ENCODE measurements at places on chromosomes 4 and X.

DNA sequence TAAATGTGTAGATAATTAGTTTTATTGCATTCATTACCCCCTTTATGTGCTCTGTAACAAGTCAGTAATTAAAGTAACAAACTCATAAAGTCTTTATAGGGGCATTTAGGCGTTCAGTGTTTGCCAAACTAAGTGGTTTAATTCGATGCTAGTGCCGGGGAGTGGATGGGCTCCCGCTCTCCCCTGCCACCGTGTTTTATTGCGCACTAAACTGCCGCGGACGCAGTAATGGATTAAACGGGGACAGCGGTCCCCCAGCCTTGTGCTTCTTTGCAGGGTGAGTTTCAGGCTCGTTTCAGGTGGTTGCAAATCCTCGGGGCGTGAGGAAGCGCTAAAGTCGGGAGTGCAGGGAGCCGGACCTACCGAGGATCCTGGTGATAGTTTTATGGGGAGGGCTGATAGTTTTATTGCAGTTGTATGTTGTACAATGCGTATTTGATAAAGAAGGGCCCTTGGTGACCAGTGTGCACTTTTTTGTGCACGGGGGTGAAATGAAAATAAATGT is 1.6 kb upstream of the PHOX2B start:
- no peak for DNase-seq

DNA sequence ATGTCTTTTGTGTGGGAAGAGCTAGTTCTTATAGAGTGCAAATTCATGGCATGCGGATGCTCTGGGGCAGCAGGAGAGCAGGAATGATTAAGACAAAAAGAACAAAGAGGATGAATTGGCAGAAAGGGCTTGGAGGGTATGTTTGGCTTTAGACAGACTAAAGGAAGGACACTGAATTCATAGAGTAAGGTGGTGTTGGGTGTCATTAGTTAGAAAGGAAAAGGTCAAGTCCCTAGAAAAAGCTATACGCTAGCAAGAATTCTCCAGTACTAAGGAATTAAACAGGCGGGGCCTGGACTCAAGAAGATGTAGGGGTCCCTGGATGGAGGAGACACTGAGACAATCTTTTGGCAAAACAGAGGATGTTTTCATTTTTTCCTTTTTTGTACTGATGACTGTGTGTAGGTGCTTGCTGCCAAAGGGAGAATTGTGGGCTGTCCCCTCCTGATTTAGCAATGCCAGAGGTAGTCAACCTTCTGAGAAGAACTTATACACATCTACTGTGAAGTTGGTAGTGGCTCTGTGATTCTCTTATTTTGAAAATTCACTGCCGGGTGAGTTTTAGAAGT is 391.0 kb downstream of the SPRY1 start:
- DNase-seq: no peak

DNA sequence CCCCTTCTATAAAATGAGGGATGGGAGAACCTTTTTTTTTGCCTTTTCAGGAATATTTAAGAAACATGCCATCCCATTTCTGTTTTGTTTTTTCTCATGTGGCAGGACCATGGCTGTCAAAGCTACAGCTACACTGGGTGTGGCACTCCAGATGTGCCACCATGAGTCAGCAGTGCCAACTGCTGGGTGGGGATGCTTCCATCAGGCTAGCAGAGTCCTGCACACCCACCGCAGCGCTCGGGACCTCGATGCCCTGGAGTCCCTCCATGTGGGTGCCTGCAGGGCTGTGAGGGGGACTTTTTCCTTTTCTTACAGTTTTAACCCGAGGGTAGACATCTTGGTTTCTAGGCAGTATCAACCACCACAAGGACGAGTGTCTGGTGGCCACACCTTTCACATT is 352.6 kb downstream of the NR3C2 start:
- no peak for DNase-seq

- DNase-seq: no peak
Observed at GRCh38 chr4:147971116-147971515, 239.2 kb downstream of the ARHGAP10 start.

GRCh38 chrX:24245202-24245601 is 68.7 kb downstream of the SUPT20HL2 start:
- DNase-seq: no peak

GRCh38 chr4:28562913-28563312 is 1702.3 kb downstream of the STIM2 start:
- DNase-seq: no peak

GRCh38 chr4:153571006-153571545 is 104.9 kb downstream of the TMEM131L start:
- DNase-seq: no peak

DNA sequence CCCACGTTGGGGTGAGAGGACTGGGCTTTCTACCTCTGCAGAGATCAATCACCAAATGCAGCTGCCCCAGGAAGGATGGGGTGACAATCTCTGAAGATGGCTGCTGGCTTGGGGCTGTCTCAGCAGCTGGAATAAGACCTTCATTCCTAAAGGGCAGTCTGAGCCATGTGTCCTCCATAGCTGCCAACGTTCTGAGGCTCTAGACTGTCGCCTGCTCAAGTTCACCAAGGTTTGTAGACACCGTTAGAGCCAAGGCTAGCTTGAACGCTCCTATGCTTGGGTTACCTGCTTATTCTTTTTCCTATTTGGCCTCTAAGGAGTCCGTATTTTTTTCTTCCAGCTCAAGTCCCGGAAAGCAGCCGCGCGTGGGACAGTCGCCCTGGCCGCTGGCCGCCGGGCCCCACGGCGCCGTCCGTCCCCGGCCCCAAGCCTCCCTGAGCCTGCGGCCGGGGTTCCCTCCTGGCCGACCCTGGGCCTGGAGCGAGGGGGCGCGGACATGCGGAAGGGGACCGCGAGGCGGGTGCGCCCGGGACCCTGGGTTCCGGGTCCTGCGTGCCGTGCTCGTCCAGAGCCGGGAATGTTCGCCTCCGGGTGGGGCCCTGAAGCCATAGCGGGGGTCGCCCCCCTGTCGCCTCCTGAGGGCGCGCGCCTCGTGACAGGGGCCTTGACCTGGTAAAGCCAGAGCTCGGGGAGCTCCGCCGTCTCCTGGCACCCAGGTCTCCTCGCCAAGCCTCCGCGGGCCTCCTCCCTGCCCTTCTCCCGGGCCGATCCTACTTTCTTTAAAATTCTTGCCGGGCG is 23.3 kb downstream of the MRFAP1 start:
- DNase-seq: no peak

DNA sequence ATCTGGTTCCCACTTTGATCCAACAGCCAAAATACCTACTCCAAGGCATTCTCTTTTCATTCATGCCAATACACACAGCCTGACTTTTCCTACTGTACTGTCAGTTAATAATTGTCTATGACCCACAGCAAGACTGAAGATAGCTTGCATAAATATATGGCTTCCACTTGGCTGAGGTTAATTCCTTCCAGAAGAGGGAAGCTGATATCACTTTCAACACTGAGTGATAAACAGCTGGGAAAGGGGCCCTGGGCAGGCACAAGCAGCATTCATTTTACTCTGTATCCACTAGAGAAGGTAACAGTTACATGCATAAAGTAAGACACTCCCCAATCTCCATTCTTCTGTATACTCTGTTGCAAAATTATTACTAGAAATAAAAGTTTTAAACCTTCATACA is 200.2 kb upstream of the UGT8 start:
- no peak for DNase-seq

- no peak for DNase-seq
Observed at GRCh38 chrX:51742586-51742985, 656 bp upstream of the GSPT2 start.

DNA sequence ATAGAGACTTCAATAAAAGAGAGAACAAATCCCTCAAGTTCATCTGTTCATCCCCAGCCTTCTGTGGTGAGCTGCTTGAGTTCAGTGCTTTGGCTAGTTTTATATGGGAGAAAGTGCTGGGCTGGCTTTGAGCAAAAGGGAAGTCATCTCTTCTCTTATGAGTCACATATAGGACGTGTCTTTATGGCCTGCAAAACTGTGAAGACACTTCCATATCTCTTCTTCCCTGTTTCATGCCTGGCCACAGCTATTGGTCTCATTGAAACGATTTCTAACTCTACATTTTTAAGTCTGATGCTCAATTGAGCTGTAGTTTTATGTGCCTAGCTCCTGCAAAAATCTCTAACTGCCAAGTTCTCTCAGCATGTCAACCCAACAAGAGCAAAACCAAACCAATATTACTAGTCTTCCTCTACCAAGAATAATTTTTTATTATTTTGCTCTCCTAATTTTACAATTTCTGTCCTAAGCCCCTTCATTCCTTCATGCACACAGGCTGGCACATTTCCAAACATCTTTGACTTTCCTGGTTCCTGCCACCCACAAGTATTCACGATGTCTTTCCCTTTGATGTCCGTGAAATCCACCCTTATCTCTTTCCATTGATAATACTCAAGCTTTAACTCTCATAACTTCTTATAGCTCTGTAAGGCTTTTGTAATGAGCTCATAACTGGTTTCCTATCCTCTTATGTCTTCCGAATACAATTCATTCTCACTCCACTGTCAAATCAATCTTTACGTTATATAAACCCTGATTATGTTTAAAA is 165.3 kb downstream of the BTC start:
- DNase-seq: no peak

- no peak for DNase-seq
Observed at GRCh38 chr4:134958862-134959261, 757.3 kb upstream of the PABPC4L start.

All from substantia nigra (tissue), 51 donors.